ENCODE measurements at places on chromosomes 3 and 15. TPM values are rescaled to one million over a fixed set of nuclear protein-coding genes. Genes with fewer than 3 reads are reported as not detected.

CPNE9 gene
- not detected for total RNA-seq

DPPA2 gene
- not detected for total RNA-seq

DOCK3 gene
- total RNA-seq, result 3.2 TPM

PRICKLE2 gene
- 0.21 TPM for total RNA-seq

PROK2 gene
- 0.65 TPM for total RNA-seq

GOLGA8O gene
- 2.3 TPM for total RNA-seq

- no peak for DNase-seq
Observed at GRCh38 chr3:114454551-114455251, 160.9 kb downstream of the TIGIT start.

DNA sequence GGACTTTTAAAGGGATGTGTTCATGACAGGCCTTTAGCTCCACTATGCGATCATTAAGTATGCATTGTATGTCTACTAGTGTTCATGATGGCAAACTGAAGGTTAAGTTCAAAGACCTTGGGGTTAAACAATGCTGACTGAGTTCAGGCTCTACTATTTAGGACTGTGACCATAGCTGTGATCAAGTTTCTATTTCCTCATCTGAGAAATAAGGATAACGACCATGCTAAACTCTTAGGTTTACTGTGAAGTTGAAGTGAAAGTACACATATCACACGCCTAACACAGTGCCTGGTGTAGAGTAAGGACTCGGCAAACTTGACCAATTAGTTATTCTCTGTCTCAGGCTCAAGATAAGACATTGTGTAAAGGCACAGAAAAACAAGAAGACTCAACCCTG is 243.2 kb downstream of the MBNL1 start:
- DNase-seq, result no peak

GRCh38 chr3:6108957-6109356 is 752.0 kb upstream of the GRM7 start:
- no peak for DNase-seq

DNA sequence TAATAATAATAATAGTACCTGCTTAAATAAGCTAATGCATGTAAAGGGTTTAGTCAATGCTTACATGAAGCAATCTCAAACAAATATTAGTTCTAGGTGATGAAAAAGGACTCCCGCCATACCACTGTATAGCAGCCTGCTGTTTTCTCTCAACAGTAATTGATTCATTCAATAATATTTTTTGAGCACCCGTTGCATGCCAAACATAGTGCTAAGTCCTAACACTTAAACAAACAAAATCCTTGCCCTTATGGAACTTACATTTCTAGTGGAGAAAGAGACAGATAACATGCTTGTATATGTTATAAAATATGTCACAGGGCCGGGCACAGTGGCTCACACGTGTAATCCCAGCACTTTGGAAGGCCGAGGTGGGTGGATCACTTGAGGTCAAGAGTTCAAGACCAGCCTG is 61.2 kb upstream of the FLNB start:
- no peak for DNase-seq

GRCh38 chr15:70086636-70087035 is 11.1 kb downstream of the TLE3 start:
- DNase-seq, result no peak

GRCh38 chr3:118495206-118495605 is 539.4 kb downstream of the IGSF11 start:
- DNase-seq, result no peak

GRCh38 chr3:71786551-71786950 is 1.6 kb upstream of the PROK2 start:
- no peak for DNase-seq

DNA sequence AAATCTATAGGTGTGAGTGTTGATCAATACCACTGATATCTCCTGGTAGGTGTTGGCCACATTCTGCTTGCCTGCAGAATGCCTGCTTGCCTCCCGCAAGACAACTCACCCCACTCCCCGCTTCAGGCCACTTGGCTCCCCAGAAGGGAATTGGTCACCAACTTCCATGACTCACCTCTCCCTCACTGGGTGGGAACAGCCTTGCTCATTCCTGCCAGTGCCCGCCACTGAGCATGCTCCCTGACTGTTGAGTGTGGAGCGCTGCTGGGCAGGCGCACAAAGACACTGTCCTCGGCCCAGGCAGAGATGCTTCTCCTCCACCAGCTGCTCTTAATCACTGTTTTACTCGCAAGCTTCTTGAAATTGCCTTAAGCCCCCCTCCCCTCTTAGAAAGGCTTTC is 57.3 kb upstream of the PPP2R3A start:
- DNase-seq, result no peak

DNA sequence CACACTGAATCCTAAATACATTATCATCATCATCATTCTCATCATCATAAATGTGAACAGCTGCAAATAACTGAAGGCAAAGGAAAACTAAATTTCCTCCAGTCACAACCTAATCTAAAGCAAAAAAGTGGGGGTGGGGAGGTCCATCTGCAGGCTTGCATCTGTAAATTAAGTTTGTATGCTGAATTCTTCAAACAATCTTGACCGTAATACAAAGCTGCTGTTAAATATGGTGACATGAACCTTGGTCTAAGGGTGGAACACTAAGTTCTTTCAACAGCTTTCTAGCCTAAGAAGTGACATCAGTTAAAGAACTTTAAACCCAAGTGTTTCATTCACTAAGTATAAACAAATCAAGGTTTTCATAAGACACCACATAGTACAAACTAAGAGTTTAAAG is 4.3 kb downstream of the LRRFIP2 start:
- DNase-seq, result no peak

- no peak for DNase-seq
Observed at GRCh38 chr3:184443831-184444230, 64.0 kb downstream of the CHRD start.
